ENCODE measurements at places on chromosomes 5 and 9.

- peak; percentile 73 for DNase-seq
Measured at GRCh38 chr5:157607371-157608161, 32.0 kb upstream of the ADAM19 start.

DNA sequence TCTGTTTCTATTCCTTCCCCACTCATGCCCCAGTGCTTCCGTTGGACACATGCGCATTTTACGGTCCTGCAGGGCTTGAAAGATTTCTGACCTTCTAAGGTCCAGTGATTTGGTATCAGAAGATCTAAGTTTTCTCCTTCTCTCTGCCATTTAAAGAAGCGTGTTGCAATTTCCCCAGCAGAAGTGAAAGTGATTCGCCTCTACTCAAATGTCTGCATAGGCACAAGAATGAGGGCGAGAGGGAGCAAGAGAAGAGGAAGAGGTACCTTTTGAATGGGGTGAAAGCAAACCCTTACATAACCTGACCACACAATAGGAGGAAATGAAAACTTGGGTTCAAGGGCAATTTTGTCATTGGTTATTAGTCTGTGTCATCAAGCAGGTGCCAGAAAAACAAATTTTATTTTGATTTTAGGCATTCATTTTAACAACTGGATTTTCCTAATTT, 31.7 kb upstream of the NR3C1 start:
- DNase-seq = no peak

DNA sequence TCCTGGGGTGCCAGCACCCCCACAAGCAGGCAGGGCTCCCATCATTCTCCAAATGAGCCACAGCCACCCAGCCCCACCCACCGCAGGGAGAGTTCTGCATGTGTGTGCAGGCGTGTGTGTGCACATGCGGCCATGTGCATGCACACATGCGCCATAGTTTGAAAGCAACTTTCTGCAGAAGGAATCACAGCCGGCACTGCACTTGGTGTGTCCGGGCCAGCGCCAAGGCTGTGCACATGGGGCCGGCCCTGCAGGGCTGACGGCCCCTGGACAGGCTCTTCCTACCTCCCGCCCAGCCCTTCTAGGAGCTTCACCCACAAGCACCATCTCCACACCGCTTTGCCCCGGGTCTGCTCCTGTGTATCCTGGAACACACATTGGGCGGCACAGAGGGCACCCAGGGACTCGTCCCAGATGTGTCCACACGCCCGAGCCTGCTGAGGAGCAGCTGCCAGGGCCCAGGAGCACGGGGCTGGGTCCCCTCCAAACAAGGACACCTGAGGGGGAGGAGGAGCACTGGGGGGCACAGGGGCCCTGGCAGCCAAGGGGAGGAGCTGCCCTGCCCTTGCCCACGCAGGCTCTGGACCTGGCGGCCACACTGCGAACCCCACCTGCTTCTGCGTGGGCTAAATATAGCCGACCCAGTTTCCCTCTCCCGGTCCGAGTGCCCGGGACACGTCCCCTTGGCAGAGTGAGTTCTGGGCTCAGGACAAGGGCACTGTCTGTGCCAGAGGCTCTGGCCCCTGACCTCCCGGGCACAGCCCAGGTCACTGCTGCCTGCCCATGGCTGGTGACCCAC, 19.1 kb downstream of the TPPP start:
- no peak for DNase-seq

- no peak for DNase-seq
Measured at GRCh38 chr5:35999547-35999946, 8.4 kb upstream of the UGT3A1 start.

- no peak for DNase-seq
Measured at GRCh38 chr9:91958174-91958573, 8.1 kb upstream of the ROR2 start.

All from stimulated activated CD4-positive, alpha-beta T cell treated with anti-CD3 and anti-CD28 coated beads, Interleukin-4, amount 100 ng/mL, for 4 hours (primary cell).